ENCODE measurements at places on chromosomes 1 and 21.

- no peak for DNase-seq
These were observed 71.1 kb downstream of the IER5 start for GRCh38 chr1:181159451-181160140.

- no peak for DNase-seq
These were observed 192.6 kb downstream of the GABPA start for GRCh38 chr21:25927195-25927880.

- DNase-seq, result peak; percentile 52
These were observed 154.5 kb upstream of the KCND3 start for GRCh38 chr1:112143871-112144441.

DNA sequence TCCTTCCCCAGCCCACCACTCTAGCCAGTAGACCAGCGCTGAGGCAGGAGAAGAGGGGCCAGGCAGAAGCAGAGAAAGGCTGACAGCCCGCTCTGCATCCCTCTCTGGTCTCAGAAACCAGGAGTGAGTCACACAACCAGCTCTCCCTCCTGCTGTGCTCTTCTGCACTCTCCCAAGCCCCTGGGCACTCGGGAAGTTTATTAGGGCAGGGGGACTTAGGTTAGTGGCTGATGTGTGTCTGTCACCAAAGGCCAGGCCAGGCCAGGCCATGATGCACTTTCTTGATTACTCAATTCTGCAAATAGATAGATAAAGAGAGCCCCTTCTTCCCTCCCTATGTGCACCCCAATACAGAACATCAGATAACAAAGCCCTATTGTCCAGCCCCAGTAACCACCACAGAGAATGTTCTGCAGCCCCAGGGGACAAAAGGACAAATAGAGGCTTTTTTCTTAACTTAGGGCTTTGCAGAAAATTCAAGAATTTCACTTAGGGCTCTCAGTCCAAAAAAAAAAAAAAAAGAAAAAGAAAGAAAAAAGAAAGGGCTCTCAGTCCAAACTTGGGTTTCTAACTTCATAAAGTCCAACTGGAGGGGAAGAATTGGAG is 52.9 kb upstream of the CNTN2 start:
- DNase-seq, result no peak

DNA sequence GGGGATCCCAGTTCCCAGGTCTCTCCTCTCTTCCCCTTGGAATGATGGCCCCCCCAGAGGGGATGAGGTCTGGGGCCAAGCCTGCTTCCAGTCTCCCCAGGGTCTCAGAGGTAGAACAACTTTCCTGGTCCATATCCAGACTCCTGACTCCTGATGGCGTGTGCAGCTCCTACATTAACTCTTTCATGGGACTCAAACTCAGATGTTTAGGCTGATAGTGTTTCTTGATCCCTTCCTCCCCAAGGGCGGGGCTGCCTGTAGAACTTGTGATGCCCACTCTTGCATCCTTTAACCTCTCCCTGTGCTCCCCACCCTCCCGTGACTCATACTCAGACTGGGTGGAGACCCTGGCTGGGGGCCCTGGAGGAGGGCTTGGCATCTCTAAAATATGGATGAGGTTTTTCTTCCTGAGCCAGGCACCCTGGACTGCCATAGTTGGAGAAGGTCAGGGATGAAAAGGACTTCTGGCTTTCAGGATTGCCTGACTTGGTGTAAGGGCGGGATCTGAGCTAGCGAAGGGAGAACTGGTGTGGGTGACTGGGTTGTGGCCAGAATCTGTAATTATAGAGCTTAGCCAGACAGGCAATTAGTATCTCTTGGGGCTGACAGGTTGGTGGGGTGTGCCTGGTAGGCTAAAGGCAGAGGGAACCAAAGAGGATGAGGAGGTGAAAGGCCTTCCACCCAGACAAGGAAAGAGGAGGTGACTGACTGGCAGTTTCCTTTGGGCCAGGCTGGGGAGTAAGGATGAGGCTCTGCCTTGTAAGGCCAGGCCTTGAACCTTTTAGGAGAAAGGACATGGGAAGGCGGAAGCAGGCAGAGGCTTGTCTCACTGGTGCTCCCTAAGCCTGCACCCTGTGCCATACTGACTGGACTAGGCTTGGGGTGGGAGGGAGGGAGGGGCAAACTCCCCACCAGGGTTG is 1.5 kb downstream of the ATP8B2 start:
- DNase-seq, result peak; percentile 10

DNA sequence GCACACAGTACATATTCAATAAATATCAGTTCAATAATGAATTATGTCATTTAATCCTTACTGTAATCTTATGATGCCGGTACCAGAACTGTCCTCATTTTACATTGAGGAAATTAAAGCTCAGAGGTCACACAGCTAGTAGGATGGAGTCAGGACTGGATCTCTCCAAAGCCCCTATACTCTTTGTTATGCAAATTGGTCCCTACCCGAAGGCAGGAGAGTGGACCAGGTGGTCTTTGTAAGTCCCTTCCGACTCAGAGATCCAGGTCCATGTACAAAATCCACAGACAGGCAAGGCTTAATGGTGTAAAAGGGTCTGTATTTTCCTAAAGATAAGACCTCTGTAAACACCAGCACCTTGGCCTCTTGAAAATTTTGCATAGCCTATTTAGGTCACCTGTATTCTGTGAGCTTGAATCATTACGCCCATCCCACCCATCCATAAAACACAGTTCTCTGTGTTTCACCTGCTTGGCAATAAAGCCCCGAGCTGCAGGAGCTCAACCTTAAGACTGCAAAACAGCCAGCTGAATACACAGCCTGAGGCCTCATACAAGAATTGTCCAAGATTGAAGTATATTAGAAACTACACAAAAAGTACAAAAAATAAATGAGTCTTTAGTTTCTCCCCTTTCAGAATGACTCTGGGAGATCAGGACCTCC is 41.7 kb downstream of the PLXNA2 start:
- DNase-seq, result peak; percentile 22

DNA sequence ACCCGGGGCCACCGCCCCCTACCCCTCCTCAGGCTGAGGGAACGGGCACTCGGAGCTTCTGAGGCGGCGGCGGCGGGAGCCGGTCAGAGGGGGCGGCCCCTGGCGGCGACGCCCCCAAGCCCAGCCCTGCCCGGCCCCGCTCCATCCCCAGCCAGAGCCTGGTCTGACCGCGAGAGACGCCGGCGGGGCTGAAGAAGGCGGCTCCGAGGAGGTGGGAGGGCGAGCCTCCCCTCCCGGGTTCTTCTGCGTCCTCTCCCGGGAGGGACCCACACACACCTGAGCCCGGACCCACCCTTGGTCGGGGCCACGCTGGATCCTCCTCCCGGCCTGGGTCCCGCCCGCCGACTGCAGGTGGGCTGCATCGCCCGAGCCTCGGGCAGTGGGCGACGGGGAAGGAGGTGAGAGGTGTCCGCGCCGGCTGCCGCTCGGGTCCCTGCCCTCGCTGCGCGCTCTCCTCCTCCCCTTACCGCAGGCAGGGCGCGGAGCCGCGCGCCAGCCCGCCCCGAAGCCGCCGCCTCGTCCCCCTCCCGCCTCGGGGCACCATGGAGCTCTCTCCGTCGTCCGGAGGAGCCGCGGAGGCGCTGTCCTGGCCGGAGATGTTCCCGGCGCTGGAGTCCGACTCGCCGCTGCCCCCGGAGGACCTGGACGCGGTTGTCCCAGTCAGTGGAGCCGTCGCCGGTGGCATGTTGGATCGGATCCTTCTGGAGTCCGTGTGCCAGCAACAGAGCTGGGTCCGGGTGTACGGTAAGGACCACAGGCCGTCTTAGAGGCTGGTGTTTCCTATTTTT is at the start of gene RASAL2:
Gene RASAL2, plus strand, starts transcription at position 154 of the 788 bp plus-strand sequence. Its CDS starts 389 bp downstream, at position 543.
- peak; percentile 64 for DNase-seq

DNA sequence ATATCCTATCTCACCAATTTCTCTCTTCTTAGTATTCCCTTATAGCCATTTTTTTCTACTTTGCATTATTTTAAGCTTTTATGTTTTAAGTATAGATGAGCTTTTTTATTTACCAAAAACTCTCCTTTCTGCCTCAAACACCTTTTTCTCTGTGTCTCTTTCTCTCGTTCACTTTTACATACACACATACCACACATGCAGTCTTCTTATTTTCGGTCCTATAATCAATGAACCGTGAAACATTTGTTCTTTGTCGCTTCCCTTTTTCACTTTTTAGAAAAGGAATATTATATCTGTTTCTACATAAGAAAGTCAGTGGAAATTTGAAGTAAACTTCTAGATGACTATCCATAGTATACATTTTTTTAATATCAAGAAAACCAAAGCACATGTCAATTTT is 183.2 kb downstream of the MRPL39 start:
- no peak for DNase-seq

GRCh38 chr1:115908565-115909274 is 67.6 kb upstream of the SLC22A15 start:
- DNase-seq, result no peak

DNA sequence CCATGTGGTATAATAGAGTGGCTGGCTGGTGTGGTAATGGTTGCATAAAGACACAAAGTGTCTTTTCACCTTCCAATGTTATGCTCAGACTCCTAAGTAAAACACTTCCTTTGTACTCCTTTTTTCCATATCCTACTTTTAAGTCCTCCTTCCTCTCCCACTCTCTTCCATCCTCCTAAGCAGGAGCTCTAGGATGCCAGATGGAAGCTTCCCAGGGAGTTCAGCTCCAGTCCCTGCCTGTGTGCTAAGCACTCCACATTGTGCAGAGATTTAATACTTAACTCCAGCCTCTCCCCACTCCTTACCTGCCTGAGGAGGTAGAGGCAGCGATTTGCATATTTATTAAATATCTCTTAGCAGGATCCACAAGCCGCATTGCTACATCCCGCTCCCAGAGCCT is 60.5 kb upstream of the IGSF21 start:
- no peak for DNase-seq

- DNase-seq, result no peak
These were observed 99.6 kb downstream of the DENND1B start for GRCh38 chr1:197675583-197676208.
